Activated naive CD4-positive, alpha-beta T cell treated with anti-CD3 and anti-CD28 coated beads for 36 hours (primary cell): ENCODE measurements at places on chromosomes 11 and 22. TPM values are rescaled to one million over a fixed set of nuclear protein-coding genes. Genes with fewer than 3 reads are reported as not detected.

Gene BRSK2
- total RNA-seq, result 0.44 TPM

Gene SLC22A12
- not detected for total RNA-seq

Gene SLC22A8
- not detected for total RNA-seq

Gene CAT
- 29.1 TPM for total RNA-seq

Gene KCTD21
- 10.1 TPM for total RNA-seq

Gene BAIAP2L2
- total RNA-seq, result 1.2 TPM

Gene OR51B5
- not detected for total RNA-seq

Gene CSNK2A3
- total RNA-seq, result 2.5 TPM

Gene CBX7
- 20.8 TPM for total RNA-seq

Gene OR56A1
- total RNA-seq, result not detected

Gene CSF2RB
- total RNA-seq, result 0.14 TPM

Gene USH1C
- total RNA-seq, result not detected

Gene ADORA2A
- 37.6 TPM for total RNA-seq

Gene MYOD1
- not detected for total RNA-seq

Gene ANKRD42
- total RNA-seq, result 2.3 TPM

Gene MMP8
- total RNA-seq, result not detected

Gene FGF19
- 0.10 TPM for total RNA-seq

Gene LUZP2
- total RNA-seq, result not detected

Gene OR6A2
- not detected for total RNA-seq

Gene MAJIN
- total RNA-seq, result 0.37 TPM

Gene MUC6
- total RNA-seq, result not detected

Gene ARHGAP20
- 0.22 TPM for total RNA-seq

Gene IFITM1
- total RNA-seq, result 378 TPM

Gene MEI1
- total RNA-seq, result 28.8 TPM

Gene TSPAN32
- 5.0 TPM for total RNA-seq

Gene LRRC56
- 1.0 TPM for total RNA-seq

Gene TAGLN
- 2.2 TPM for total RNA-seq

Gene OSBP
- total RNA-seq, result 33.9 TPM

Gene KCNA4
- total RNA-seq, result not detected

Gene OR4A16
- total RNA-seq, result not detected

Gene OR5B21
- total RNA-seq, result not detected

Gene FAT3
- not detected for total RNA-seq

Gene UPK3A
- total RNA-seq, result not detected

Gene RCOR2
- 0.19 TPM for total RNA-seq

Gene MS4A14
- total RNA-seq, result not detected

Gene SMC1B
- total RNA-seq, result 1.3 TPM

Gene CYP2D6
- 0.89 TPM for total RNA-seq

Gene IFITM2
- total RNA-seq, result 802 TPM

Gene CACNA1I
- total RNA-seq, result 0.27 TPM

Gene KCNK7
- 0.35 TPM for total RNA-seq

Gene GGT5
- not detected for total RNA-seq

Gene ZNF143
- total RNA-seq, result 39.1 TPM

Gene CNTF
- total RNA-seq, result 1.1 TPM

Gene ABCG4
- 0.31 TPM for total RNA-seq

Gene LDHAL6A
- 0.19 TPM for total RNA-seq

Gene PATL1
- 56.8 TPM for total RNA-seq

Gene TMEM151A
- not detected for total RNA-seq

Gene OR2AG2
- total RNA-seq, result not detected

Gene HEPHL1
- not detected for total RNA-seq

Gene FBLN1
- not detected for total RNA-seq

Gene E2F8
- 19.5 TPM for total RNA-seq

Gene ZNF280B
- 1.8 TPM for total RNA-seq
